ENCODE measurements at places on chromosomes 3 and 15. TPM values are rescaled to one million over a fixed set of nuclear protein-coding genes. Genes with fewer than 3 reads are reported as not detected.

CYP1A2 gene
- total RNA-seq: not detected

POLG gene
- 146 TPM for total RNA-seq

XPC gene
- total RNA-seq: 36.5 TPM

IMPG2 gene
- 0.61 TPM for total RNA-seq

TMC3 gene
- total RNA-seq: not detected

TMCC1 gene
- 15.0 TPM for total RNA-seq

CMTM8 gene
- 1.5 TPM for total RNA-seq

ST8SIA2 gene
- not detected for total RNA-seq

GRM7 gene
- total RNA-seq: 0.30 TPM

CHRNA5 gene
- total RNA-seq: 9.4 TPM

ABHD6 gene
- 7.1 TPM for total RNA-seq

KNG1 gene
- total RNA-seq: not detected

GADL1 gene
- 0.32 TPM for total RNA-seq

GOLGA8G gene
- total RNA-seq: not detected

CHRD gene
- total RNA-seq: 0.15 TPM

ZNF639 gene
- total RNA-seq: 54.4 TPM

FOXB1 gene
- not detected for total RNA-seq

DUOX2 gene
- total RNA-seq: not detected

TEX9 gene
- 3.2 TPM for total RNA-seq

SLITRK3 gene
- not detected for total RNA-seq

GABRB3 gene
- 0.32 TPM for total RNA-seq

CIP2A gene
- 29.9 TPM for total RNA-seq

ZBBX gene
- under 0.01 TPM for total RNA-seq

CELF6 gene
- not detected for total RNA-seq

GABRR3 gene
- not detected for total RNA-seq

CRBN gene
- total RNA-seq: 68.4 TPM

CACNA2D2 gene
- total RNA-seq: not detected

ITGA11 gene
- total RNA-seq: under 0.01 TPM

TBCCD1 gene
- total RNA-seq: 26.9 TPM

SNX33 gene
- 4.5 TPM for total RNA-seq

KLF15 gene
- 0.65 TPM for total RNA-seq

GREM1 gene
- 0.32 TPM for total RNA-seq

SCN11A gene
- not detected for total RNA-seq

APPL1 gene
- 27.9 TPM for total RNA-seq

Data from epithelial cell of umbilical artery (primary cell).